ENCODE measurements at places on chromosomes 1 and 21.

DNA sequence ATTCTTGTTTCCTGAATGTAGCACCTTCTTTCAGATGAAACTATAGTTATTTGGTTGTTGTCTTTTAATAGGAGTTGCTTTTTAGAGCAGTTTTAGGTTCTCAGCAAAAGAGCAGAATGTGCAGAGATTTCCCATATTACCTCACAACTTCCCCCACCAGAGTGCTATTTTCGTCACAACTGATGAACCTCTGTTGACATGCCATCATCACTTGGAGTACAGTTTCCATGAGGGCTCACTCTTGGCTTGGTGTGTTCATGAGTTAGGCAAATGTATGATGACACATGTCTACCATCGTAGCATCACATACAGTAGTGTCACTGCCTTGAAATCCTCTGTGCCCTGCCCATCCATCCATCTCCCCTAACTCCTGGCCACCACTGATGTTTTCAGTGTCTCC, 3.7 kb downstream of the IBA57 start:
- no peak for DNase-seq
- no peaks in the 10 kb centered on the region for H3K36me3 ChIP-seq
- H3K27me3 ChIP-seq: no peaks in the 10 kb centered on the region
- H3K4me3 ChIP-seq: no peak overlapping the region
- H3K4me1 ChIP-seq: peaks cover 8% of the 10 kb centered on the region

DNA sequence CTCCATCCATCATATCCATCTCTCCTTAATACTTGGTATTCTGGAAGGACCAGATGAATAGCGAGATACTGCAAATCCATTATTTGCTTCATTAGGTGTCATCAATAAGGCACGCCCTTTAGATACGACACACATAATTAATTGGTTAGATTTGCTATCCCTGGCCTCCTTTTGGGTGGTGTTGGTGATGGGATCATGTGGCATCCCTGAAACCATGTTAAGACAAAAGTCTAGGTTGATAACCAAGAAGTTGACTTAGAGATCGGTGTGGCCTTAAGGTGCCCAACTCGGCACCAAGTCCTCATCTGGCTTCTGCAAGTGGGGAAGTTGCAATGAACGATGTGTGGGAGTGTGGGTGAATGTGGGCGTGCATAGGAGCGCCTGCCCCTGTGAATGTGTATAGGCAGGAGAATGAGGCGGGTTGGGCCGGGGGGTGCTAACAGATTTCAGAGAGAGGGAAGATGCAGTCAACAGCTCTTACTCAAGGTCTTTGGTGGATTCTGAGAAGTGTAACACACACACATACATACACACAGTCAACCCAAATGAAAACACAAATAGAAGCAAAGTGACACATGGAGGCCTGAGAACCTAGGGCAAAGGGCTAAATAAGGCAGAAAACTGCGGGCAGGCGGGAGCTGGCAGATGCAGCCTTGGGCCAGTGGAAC, 415.7 kb upstream of the ESRRG start:
- DNase-seq: no peak
- H3K36me3 ChIP-seq: no peaks in the 10 kb centered on the region
- H3K27me3 ChIP-seq: peaks cover 59% of the 10 kb centered on the region
- no peak overlapping the region for H3K27ac ChIP-seq

GRCh38 chr1:88877382-88877825, 14.0 kb downstream of the GTF2B start:
- no peaks in the 10 kb centered on the region for H3K27me3 ChIP-seq
- H3K36me3 ChIP-seq: no peaks in the 10 kb centered on the region
- DNase-seq: no peak
- H3K4me3 ChIP-seq: no peak overlapping the region

GRCh38 chr1:61375082-61375880, 292.9 kb downstream of the NFIA start:
- no peaks in the 10 kb centered on the region for H3K36me3 ChIP-seq
- no peak overlapping the region for H3K4me3 ChIP-seq
- no peak overlapping the region for H3K27ac ChIP-seq
